ENCODE measurements at places on chromosomes 6 and 20. TPM values are rescaled to one million over a fixed set of nuclear protein-coding genes. Genes with fewer than 3 reads are reported as not detected.

DNA sequence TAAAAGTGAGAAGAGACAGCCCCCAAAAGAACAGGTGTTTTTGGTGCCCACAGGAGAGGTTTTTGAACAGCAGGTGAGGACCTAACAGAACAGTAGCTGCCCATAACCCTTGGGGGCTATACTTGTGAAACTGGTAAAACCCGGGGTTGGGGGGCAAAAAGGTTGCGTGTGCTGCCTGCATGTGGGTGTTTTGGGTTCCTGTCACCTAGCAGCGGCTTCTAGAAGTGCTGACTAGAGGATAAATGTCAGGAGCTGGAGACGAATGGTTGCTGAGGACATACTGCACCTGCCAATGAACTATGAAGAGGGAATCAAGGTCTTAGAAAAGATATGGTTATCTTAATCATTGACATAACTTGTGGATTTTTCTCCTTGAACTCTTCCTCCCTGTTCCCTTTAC lies 16.0 kb downstream of the TAF11 start:
- no peak for DNase-seq
- no peak overlapping the region for H3K4me3 ChIP-seq
- peaks cover 26% of the 10 kb centered on the region for H3K36me3 ChIP-seq
- H3K27me3 ChIP-seq: no peaks in the 10 kb centered on the region
- no peak overlapping the region for H3K27ac ChIP-seq

GRCh38 chr20:24718696-24719095 lies 230.4 kb upstream of the CST7 start:
- H3K4me3 ChIP-seq: no peak overlapping the region
- H3K4me1 ChIP-seq: no peaks in the 10 kb centered on the region
- no peaks in the 10 kb centered on the region for H3K36me3 ChIP-seq
- H3K27ac ChIP-seq: no peak overlapping the region
- H3K27me3 ChIP-seq: peaks cover 17% of the 10 kb centered on the region
- DNase-seq: no peak

DNA sequence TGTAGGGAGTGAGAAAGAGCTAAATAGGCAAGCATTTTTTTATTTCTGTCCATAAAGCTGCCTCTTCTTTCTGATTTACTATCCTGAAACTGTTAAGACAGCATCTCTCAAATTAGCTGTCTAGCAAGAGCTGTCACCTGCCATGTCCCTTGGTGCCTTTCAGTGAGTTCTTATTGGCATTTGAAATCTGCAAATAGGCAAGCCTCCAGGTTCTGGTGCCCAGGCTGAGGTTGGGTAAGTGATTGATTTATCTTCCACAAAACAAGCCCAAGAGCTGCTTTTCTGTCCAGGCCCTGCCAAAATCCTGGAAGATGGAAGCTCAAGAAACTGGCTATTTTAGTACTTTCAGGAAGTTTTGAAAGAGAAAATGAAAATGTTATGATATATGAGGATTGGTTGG lies 22.4 kb downstream of the MANEA start:
- no peaks in the 10 kb centered on the region for H3K36me3 ChIP-seq
- DNase-seq: no peak
- H3K27me3 ChIP-seq: no peaks in the 10 kb centered on the region
- no peak overlapping the region for H3K4me3 ChIP-seq
- H3K27ac ChIP-seq: no peak overlapping the region

Gene HUS1B
- total RNA-seq: 2.0 TPM

DNA sequence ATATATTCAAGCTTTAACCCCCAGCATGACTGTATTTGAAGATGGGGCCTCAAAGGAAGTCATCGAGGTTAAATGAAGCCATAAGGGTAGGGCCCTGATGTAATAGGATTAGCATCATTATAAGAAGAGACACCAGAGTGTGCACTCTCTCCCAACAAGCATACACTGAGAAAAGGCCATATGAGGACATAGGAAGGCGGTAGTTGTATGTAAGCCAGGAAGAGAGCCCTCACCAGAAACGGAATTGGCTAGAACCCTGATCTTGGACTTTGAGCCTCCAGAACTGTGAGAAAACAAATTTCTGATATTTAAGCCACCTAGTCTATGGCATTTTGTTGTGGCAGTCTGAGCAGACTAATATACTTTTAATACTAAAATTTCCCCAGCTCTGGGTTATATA lies 150.1 kb upstream of the STXBP5 start:
- H3K4me3 ChIP-seq: no peak overlapping the region
- no peaks in the 10 kb centered on the region for H3K4me1 ChIP-seq
- no peak for DNase-seq
- no peak overlapping the region for H3K27ac ChIP-seq
- no peaks in the 10 kb centered on the region for H3K27me3 ChIP-seq
- no peaks in the 10 kb centered on the region for H3K36me3 ChIP-seq

GRCh38 chr6:53238311-53238710 lies 89.7 kb upstream of the GCM1 start:
- no peak overlapping the region for H3K4me3 ChIP-seq
- peaks cover 4% of the 10 kb centered on the region for H3K4me1 ChIP-seq
- H3K27ac ChIP-seq: no peak overlapping the region
- no peak for DNase-seq

Gene HSPA1A
- 77.9 TPM for total RNA-seq

DNA sequence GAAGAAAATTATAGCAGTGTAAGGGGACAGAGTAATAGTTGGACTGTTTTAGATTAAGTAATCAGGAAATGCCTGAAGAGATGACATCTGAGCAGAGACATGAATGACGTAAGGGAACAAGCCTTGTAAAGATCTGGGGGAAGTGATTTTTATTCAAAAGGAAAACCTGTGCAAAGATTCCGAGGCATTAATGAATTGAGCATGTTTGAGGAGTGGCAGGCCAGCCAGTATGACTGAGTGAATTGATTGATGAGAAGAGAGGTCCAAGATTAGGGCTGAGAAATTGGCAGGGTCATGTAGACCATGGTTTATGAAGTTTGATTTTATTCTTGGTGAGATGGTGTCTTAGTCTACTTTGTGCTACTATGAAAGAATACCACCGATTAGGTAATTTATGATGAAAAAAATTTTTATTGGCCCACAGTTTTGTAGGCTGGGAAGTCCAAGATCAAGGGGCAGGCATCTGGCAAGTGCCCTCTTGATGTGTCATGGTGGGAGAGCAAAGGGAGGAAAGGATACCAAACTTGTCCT lies 95.1 kb downstream of the LIN28B start:
- no peak overlapping the region for H3K27ac ChIP-seq
- H3K4me3 ChIP-seq: no peak overlapping the region
- DNase-seq: no peak
- H3K4me1 ChIP-seq: no peaks in the 10 kb centered on the region
- H3K27me3 ChIP-seq: peaks cover 3% of the 10 kb centered on the region
- no peaks in the 10 kb centered on the region for H3K36me3 ChIP-seq

- no peak for DNase-seq
- peaks cover 21% of the 10 kb centered on the region for H3K4me1 ChIP-seq
- no peaks in the 10 kb centered on the region for H3K27me3 ChIP-seq
- H3K4me3 ChIP-seq: no peak overlapping the region
- H3K36me3 ChIP-seq: no peaks in the 10 kb centered on the region
- no peak overlapping the region for H3K27ac ChIP-seq
Observed at GRCh38 chr6:157542414-157543160, 161.6 kb downstream of the ZDHHC14 start.

- no peaks in the 10 kb centered on the region for H3K27me3 ChIP-seq
- peaks cover 31% of the 10 kb centered on the region for H3K4me1 ChIP-seq
- no peak overlapping the region for H3K27ac ChIP-seq
- H3K36me3 ChIP-seq: peaks cover 36% of the 10 kb centered on the region
- DNase-seq: no peak
Observed at GRCh38 chr20:62390317-62391164, 3.6 kb downstream of the RPS21 start.

Gene RAET1L
- not detected for total RNA-seq

DNA sequence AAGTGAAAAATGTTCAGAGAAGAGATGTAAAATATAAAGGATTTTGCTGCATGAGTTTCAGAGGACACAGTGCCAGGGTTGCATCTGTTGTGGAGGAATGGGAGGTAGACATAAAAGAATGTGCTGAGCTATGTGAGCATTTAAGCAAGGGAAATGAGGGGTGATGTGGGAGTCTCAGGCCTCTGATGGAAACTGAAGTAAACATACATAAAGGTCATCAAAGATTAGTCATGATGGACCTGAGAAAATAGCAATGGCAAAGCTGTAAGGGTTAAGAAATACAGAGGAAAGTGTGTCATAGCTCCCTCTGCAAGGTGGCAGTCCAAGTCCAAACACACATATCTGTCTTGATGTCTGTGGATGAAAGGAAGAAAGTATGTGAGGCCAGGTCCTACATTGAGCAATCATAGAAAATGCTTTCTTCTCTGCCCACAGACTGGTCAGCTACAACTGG lies 306.6 kb upstream of the ECI2 start:
- H3K36me3 ChIP-seq: no peaks in the 10 kb centered on the region
- no peaks in the 10 kb centered on the region for H3K4me1 ChIP-seq
- no peaks in the 10 kb centered on the region for H3K27me3 ChIP-seq
- no peak overlapping the region for H3K4me3 ChIP-seq

GRCh38 chr20:19504251-19504650 lies 253.8 kb upstream of the RIN2 start:
- no peak overlapping the region for H3K27ac ChIP-seq
- H3K27me3 ChIP-seq: no peaks in the 10 kb centered on the region
- no peak for DNase-seq

DNA sequence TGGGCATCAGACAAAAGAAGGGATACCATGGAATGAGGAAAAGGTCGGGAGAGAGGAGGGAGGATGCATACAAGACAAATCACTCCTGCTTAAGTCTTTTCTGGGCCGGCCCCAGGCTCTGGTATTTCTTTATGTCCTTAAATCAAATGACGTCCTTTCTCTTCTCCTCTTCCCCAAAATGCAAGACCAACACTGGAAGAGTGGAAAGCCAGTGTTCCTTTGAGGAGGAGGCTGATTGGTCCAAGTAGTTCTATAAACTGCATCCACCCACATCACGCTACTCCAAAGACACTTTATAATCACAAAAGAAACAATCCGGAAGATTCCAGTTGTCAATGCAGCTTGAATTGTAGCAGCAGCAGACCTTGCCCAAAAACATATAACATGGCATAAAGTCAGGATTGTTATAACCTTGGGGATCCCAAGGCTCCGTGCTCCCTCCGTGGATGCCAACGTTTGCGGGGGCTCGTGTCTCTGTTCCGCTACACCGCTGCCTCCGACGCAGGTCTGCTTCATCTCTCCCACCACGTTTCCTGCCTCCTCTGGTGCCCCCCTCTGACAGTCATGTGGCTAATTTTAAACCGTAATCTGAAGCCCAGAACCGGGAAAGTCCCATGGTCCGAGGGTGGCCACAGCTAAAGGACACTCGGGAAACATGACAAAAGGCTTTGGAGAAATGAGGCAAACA lies 47.1 kb downstream of the MCUR1 start:
- no peak overlapping the region for H3K27ac ChIP-seq
- peak; percentile 64 for DNase-seq
- H3K4me3 ChIP-seq: peak overlapping the region; percentile 10
- peaks cover 21% of the 10 kb centered on the region for H3K4me1 ChIP-seq

DNA sequence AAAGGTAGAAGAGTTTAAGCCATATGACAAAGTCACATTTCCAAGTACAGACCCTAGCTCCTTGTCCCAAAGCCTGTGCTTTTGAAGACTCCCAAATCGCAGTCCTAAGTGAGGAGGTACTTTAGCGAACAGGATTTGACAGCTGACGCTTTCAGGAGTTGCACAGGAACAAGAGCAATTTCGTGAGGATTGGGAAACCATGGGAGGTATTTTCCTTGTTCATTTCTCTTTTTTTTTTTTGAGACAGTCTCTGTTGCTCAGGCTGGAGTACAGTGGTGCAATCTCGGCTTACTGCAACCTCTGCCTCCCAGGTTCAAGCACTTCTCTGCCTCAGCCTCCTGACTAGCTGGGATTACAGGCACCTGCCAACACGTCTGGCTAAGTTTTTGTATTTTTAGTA lies 150.6 kb downstream of the MTHFD1L start:
- no peak overlapping the region for H3K27ac ChIP-seq
- no peak overlapping the region for H3K4me3 ChIP-seq
- peaks cover 5% of the 10 kb centered on the region for H3K36me3 ChIP-seq

DNA sequence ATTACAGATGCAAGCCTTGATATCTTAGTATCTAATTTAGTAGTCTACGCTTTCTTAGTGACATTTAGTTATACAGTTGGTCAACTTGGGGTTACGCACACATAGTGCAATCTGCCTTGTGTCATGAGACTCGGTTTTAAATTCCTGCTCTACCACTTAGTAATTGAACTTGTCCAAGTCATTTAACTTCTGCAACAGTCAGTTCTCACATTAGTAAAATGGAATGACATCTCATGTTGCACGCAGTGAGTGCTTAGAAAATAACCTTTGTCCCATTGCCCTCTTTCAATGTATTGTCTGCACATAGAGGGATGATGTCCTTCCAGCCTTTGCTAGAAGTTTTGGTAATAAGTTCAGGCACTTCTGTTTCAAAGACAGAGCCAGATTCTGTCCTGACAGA lies 48.6 kb downstream of the TMEM170B start:
- H3K27ac ChIP-seq: no peak overlapping the region
- H3K4me1 ChIP-seq: no peaks in the 10 kb centered on the region
- no peak for DNase-seq
- no peak overlapping the region for H3K4me3 ChIP-seq
- no peaks in the 10 kb centered on the region for H3K36me3 ChIP-seq

GRCh38 chr20:24066076-24066700 lies 77.6 kb upstream of the GGTLC1 start:
- peak; percentile 22 for DNase-seq
- peaks cover 11% of the 10 kb centered on the region for H3K4me1 ChIP-seq
- no peak overlapping the region for H3K4me3 ChIP-seq
- H3K27me3 ChIP-seq: no peaks in the 10 kb centered on the region

DNA sequence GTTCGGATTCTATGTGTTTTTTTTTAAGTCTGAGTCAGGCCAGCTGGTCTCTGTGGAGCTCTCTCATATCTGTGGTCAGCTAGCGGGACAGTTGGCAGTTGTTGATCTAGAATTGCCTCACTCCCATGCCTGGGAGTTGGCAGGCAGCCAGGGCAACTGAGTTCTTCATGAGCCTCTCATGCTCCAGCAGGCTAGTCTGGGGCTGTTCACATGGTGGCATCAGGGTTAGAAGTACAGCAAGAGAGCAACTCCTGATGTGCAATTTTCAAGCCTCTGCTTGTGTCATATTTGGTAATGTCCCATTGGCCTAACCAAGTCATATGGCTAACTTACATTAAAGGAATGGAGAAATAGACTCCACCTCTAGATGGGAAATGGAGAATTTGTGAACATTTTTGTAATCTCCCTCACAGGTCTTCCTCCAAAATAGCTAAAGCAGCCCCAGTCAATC lies 6.7 kb upstream of the IFT52 start:
- no peak for DNase-seq
- no peaks in the 10 kb centered on the region for H3K27me3 ChIP-seq
- no peaks in the 10 kb centered on the region for H3K4me1 ChIP-seq
- H3K4me3 ChIP-seq: no peak overlapping the region
- no peak overlapping the region for H3K27ac ChIP-seq
